HFF-Myc (cell line): ENCODE measurements at places on chromosomes 5 and 9.

GRCh38 chr5:57455511-57456455, 26.8 kb downstream of the ACTBL2 start:
- DNase-seq: no peak

DNA sequence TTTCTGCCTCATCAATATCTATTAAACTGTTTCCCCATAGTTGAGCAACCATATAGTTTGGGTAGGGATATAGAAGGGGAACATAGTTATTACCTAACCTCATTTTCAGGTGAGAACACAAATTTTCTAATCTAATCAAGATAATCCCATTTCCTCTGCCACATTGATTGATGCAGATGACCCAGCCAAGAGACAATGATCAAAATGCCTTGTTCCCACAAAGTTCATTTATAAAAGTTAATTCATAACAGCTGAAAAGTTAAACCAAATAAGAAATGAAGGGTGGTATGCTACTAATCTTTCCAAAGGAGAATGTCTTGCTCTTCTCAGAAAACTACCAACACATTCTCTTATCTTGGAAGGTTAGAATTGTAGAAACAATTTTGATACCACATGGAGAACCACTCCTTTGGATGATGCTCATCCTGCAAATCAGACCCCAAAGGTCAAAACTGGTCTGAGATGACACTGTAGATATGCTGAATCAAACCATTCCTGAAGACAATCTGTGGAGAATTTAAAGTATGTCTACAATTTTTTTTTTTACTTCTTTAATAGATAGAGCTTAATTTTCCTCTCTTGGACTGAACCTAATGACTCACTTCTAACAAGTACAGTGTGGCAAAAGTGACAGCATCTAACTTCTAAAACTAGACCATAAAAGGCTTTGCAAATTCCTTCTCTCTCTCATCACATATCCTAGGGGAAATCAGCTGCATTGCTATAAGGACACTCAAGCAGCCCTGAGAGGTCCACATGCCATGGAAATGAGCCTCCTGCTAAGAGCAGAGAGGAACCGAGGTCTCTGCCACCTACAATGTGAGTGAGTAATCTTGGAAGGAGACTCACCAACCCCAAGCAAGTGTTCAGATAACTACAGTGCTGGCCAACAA, 586.7 kb upstream of the TUSC1 start:
- peak; percentile 58 for DNase-seq

DNA sequence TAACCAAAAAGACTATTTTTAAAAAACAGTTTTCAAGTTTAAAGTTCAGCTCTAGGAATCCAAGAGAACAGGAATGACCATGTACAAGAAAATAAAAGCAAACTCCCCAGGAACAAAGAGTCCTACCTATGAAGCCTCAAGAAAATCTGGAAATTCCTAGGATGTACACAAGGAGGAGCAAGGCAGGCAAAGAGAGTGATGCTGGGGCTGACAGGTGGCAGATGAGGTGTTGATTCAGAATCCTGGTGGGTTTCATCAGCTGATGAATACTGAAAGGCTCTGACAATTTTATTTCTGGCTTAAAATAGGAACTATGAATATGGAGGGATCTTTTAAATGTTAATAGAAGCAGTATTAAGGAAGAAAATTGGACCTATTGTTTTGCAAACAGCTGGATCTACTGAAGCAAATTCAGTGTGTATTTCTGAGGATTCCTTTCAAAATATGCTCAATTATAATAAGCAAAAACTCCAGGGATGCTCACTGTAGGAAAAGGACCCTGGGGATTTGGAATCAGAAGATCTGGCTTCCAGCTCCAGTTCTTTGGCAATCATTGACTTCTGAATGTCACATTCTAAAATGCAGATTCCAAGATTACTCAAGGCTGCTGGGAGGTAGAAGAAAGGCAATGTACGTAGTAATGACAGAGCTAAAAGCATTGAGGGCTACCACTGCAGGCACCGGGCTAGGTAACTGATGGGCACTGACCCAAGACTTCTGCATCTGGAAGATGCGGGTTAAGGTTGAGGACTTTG, 28.0 kb upstream of the SH3RF2 start:
- no peak for DNase-seq

- DNase-seq: no peak
These were observed 6.1 kb downstream of the IRX4 start for GRCh38 chr5:1876660-1877064.

DNA sequence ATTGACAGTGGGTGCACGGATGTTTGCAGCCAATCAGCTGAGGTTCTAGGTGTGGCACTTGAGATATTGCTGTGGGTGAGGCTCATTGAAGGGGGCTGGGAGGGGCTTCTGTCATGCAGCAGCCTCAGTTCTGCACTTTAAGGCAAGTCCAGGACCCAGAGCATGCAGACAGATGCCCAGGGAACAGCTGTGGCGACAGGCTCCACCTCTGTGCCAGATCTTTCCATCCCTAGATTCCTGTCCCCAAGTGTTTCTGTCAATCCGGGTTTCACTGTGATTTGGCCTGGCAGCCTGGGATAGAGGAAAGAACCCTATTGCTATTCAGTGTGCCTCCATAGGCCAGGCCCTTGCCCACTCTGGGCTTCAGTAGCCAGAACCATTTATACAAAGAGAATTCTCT, 20.8 kb upstream of the CERCAM start:
- DNase-seq: no peak

- DNase-seq: no peak
These were observed 9.6 kb downstream of the KIAA1958 start for GRCh38 chr9:112496074-112496722.

- no peak for DNase-seq
These were observed 8.3 kb downstream of the NFIL3 start for GRCh38 chr9:91415290-91415689.

DNA sequence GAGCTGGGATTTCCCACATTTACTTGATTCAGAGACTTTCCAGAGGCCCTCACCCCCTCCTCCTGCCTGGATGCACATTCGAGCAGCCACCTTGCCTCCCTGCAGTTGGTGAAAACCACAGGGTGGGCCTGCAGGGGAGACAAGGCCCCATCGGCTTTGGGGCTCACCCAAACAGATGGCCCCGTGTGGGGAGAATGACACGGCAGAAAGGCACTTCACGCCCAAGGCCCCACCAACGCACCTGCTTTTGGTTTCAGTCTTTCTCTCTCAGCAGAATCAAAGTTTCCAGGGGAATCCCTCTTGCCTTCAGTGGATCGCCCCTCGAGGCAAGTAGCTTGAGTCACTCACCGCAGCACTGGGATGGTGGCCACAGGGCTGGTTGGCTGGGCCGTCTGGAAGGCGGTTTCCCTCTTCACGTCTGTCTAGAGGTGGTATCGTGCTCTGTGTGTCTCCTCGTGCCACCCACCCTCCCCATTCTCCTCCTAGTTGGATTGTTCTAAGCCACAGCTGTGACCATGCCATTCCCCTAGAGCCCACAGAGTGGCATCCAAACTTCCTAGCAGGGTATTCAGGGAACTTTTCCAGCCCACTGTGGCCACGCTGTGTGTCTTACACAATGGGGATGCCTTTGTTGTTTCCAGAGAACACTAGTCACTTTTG, 31.8 kb downstream of the SEC61B start:
- no peak for DNase-seq

DNA sequence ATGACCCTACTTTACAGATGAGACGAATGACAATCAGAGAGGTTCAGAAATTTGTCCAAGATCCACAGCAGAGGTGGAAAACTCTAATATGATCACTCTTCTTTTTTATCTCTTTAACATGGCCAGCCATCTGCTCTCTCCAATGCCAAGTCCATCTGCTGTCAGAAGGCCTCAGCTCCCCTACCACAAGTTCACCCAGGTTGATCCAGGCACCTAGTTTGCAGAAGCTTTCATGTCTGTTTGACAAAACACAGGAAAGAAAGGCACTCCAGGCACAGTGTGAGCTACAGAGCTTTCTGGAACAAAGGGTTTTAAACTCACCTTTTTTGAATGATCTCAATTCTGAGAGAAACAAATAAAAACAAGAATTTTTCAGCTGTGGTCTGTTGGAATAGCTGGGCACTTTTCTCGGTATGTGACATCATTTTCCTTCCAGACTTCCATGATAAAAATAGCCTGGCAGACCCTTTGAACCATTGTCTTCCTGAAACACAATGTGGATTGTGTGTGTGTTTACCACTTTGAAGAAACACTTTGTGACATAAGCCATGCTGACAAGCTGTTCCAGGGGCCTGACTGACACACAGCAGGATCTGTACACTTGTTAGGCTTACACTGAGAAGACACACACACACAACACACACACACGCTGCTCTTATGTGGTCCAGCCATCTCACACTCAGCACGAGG, 214.3 kb downstream of the AGTPBP1 start:
- DNase-seq: no peak

- DNase-seq: no peak
These were observed 53.5 kb downstream of the PPP2R2B start for GRCh38 chr5:146825033-146825432.

DNA sequence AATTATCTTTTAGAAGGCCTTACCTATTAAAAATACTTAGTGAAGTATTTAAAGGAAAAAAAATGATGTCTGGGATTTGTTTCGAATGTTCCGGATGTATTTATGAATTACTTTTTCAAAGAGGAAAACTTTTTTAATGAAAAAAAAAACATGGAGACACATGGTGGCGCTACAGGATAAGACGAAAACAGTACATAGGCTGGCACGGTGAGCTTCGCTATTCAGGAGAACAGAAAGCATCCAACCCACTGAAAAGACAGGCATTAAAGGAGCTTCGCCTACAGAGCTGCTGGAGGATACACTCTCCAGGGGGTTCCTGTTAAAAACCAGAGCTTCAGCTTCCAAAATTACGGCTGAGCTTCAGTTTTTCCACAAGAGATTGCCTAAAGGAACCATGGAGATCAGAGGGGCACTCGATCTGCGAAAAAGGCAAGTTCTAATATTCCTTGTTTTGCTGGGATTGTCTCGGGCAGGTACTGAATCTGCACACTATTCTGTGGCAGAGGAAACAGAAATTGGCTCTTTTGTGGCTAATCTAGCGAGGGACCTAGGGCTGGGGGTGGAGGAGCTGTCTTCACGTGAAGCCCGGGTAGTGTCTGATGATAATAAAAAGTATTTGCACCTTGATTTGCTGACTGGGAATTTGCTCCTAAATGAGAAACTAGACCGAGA, at the start of gene PCDHB14:
PCDHB14 (plus strand) TSS at position 232 of the 672 bp plus-strand sequence; CDS start at position 395, 163 bp downstream.
- no peak for DNase-seq

DNA sequence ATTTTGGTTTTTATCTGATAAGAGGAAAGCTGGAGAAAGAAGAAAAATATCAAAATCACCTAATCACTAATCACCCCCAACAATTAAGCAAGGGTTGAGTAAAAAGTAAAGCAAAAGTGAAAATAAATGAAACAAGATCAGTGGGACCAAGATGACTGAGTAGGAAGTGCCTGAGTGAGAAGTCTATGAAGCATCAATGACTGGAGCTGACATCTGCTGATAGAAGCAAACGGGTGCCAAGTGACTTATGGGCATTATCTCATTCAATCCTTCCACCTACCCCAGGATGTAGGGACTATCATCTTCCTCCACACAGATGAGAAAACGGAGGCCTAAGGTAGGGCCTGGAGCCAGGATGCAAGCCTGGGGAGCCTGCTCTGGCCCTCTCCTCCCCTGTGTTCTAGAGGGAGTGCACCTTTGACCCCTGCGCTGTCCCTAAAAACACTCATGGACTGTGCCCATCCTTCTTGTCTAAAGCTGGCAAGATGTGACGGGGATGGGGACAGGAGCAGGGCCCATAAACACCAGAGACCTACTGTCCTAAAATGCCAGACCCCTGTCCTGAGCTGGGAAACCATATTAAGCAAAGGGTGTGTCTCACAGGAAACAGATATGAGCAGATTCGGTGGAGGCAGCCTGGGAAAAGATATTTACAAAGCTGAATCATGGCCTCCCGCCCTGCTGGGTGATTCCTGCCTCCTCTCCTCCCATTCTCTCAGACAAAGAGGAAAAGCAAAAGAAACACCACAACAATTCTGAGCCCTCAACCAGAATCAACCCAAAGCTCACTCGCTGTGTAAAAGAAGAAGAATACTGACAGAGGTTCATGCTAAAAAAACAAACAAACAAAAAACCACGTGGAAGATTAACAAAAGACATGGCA, 116.0 kb downstream of the AUH start:
- DNase-seq: no peak

DNA sequence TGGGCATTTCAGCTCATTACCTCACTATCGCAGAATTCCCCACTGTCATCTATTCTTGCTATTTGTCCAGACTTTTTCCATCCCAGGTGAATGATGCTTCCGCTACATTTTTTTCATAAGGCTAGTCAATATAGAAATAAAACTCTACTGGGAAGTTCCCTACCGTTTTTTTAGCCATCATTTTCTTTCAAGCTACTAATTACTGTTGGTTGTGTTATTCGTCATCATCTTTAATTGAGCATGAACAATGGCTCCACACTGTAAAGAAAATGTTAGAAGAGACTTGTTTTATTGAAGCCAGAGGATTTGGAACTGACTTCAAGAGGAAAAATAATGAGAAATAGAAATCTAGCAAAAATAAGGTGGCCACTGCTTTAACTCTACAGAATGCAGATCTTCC, 265.0 kb downstream of the ZNF608 start:
- no peak for DNase-seq

DNA sequence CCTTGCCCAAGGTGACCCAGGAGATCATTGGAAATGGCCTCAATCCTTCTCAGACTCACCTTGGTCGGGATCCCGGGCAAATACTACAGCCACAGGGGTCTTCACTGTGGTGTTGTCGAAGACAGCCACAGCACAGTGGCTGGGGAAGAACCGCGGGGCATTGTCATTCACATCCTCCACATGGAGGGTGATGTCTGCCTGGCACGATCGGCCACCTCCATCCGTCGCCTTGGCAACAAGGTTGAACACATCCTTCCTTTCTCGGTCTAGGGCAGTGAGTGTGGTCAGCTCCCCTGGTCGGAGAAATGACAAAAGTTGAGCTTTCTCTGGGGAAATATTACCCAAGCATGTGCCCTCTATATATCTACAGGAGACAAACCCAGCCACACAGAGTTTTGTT, 56.8 kb downstream of the FAT2 start:
- no peak for DNase-seq

DNA sequence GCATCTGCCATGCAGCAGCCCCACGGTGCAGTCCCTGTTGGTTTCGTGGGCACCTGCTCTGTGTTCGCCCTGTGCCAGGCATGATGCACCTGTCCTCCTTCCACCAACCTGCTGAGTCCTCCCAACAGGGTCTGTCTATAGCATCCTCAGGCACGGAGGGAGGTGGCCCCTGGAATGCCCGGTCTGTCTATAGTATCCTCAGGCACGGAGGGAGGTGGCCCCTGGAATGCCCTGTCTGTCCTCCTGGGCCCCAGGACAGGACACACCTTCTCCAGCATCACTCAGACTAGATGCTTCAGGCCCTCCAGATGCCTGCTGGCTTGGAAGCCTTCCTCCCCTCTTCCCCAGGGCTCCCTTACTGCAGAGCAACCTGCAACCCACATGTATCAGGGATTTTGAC, 9.9 kb upstream of the PHYHD1 start:
- no peak for DNase-seq

GRCh38 chr5:107574287-107574686, 96.5 kb downstream of the EFNA5 start:
- DNase-seq: no peak

DNA sequence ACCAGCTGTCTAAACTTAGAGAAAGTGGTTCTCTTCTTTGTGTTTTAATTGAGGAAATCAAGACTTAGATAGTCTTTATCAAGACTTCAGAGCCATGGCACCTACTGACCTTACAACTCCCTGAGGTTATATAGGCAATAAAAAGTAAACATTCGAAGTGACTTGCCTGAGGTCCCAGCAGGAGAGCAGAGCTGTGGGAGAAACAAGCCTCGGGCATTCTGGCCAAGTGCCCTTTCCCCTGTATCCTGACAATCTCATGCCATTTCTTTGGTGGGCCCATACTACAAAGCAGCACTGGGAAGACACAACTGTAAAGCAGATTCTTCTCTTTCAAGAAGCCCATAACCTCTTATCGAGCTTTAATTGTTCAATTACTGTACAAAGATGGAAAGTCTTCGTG, 23.1 kb downstream of the FREM1 start:
- DNase-seq: no peak
